Fibroblast of skin of left quadriceps (primary cell): ENCODE measurements at places on chromosomes 2 and 18.

DNA sequence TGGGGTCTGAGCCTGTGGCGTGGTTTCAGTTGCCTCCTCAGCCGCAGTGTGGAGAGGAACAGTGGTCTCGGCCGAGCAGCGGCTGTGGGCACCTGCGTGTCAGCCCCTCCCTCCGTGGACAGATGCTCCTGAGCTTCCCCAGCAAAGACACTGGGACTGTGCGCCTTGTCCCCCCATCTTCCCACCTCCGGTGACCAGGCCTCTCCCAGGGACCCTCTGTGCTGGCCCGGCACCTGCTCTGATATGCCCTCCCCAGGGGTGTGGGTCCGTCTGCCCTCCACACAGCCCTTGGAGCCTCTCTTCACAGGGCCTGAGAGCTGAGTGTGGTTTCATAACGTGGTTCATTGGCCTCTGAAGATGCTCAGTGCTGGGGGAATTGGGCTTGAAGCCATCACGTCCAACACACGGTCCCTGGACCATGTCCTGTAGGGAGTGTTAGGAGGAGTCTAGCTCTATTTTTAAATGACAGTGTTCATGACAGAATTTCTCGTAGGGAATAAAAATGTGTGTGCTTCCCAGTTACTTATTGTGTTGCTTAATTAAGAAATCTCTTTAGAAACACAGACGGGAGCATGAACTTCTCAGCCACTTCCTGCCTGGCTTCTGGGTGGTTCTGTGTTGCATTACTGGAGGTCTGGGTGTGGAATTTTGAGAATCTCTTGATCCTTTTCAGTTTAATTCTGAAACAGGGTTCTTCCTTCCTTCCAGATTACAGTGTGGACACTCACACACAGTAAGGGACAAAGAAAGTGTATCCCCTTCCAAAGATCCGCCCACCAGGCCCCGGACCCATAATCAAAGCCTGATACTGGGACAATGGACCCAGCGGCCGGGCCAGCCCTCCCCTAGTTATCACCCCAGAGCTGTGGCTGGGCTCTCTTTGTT lies 110.7 kb downstream of the NFATC1 start:
- DNase-seq: no peak

DNA sequence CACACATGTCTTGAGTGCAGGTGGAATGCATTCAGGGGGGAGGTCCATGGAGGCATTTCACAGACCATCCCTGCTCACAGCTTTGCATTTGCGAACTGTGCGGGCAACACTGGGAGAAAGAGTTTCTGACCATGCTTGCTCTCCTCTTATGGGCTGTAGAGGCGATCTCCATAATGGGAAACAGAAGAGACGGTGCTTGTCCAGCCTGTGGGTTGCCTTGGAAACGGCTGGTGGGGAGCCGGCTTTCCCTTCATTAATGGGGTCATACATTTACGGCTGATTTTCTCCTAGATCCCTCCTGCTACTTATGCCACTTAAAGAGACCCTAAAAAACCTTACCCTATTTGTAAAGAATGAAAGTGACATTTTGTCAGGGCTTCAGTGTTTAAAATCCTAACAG lies 147.4 kb downstream of the SOX11 start:
- DNase-seq: no peak

- no peak for DNase-seq
Observed at GRCh38 chr2:101251844-101252407, 760 bp upstream of the CNOT11 start.

DNA sequence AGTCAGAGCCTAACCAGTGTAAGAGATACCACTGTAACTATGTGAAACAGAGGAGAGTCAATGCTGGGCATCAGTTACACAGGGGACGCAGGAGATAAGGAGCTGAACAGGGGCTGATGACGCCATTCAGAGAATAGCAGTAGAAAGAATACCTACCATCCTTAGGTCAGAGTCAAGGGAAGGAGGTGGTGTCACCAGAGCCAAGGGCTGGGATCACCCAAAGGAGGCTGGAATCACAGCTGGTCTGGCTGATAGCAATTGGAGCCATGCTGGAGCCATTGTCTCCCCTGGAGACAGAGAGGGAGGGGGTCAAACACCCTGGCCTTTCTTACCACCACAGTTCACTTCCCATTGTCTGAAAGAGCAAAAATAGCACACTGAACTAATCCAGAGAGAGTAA lies 37.3 kb upstream of the C18orf32 start:
- no peak for DNase-seq

- DNase-seq: no peak
Observed at GRCh38 chr2:101219246-101219645, 33.4 kb upstream of the CNOT11 start.

DNA sequence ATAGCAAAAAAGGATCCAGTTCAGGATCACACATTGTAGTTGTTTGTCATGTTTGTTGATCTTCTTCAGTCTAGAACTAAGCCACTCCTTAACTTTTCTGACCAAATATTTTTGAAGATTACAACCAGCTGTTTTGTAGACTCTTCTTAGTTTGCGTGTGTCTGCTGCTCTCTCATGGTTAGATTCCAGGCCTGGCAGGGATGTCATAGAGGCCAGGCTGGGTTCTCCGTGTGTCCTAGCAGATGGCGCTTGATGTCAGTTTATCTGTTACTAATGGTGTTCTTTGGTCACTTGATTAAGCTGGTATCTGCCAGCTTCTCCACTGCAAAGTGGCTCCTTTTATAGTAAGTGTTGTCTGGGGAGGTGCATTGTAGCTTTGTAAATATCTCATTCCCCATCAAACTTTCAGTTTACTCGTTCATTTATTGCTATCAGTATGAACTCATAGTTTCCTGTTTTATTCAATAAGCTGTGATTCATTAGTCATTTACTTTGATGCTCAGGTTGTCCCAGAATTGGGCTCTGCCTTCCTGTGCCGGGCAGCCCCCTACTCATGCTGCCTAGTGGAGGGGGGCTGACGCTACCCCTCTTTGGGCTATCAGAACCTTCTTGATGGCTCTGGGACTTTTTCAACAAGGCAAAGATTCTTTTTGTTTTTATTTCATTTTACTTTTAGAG lies 42.1 kb downstream of the GRHL1 start:
- DNase-seq: no peak

DNA sequence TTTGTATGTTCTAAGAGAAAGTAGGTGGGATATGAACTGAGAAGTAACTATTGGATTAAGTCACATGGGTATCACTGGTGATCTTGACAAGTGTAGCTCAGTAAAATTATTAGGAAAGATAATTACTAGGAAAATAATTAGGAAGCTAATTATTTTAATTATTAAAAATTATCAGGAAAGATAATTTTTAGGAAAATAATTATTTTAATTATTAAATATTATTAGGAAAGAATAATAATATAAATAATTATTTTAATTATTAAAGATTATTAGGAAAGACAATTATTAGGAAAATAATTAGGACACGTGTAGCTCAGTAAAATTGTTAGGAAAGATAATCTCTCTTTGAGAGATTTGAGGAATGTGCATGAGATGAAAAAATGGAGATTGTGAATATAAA lies 623.4 kb upstream of the PIK3C3 start:
- DNase-seq: no peak
